ENCODE measurements at places on chromosomes 5 and 9. TPM values are rescaled to one million over a fixed set of nuclear protein-coding genes. Genes with fewer than 3 reads are reported as not detected.

DNA sequence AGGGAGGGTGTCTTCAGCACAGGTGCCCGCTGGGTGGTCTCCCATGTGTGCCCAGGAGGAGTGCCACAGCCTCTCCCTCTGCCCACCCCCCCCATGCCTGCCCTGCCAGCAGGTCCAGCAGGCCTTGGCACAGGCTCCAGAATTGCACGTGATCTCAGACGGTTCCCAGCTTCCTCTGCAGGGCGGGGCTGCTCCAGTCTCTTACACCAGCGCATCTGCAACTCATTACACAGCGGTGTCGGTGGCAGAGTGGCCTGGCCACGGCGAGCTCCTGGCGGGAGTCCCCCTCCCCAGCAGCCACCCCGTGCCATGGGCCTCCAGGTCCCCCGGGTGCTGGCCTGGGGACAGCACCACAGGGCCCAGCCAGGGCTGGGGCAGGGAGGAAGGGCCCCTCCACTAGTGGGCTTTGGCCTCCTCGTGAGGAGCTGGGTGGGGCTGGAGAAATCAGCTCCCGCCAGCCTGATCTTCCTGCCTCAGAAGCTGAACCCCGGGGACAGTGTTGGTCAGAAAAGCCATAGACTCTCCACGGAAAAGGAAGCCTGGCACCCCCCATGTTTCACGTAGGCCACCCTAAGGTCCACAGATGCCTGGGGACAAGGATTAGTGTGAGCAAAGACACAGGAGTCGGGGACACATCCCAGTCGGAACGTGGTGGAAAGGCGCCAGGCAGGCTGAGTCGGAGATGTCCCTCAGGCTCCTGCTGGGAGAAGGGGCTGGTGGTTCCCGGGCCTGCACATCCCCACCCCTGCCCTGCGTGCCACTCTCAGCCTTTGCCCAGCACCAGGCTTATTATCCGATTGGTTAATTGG lies 40.2 kb downstream of the RXRA start:
- DNase-seq = peak; percentile 90

DNA sequence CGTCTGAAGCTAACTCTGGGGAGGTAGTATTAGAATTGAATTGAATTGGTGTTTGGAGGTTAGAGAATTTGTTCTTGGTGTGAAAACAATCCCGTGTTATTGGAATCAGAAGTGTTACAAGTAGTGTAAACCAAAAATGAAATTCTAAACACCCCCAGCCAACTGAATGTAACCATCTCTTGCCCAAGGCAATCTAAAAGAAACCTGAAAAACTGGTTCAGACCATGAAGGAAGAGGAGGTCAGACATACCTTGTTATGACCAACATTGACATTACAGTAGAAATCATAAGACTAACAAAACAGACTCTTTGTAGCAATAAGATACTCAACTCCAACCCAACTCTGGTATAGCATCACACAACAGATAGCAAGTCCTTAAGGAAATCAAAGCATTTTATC lies 159.0 kb downstream of the TUSC1 start:
- no peak for DNase-seq

DNA sequence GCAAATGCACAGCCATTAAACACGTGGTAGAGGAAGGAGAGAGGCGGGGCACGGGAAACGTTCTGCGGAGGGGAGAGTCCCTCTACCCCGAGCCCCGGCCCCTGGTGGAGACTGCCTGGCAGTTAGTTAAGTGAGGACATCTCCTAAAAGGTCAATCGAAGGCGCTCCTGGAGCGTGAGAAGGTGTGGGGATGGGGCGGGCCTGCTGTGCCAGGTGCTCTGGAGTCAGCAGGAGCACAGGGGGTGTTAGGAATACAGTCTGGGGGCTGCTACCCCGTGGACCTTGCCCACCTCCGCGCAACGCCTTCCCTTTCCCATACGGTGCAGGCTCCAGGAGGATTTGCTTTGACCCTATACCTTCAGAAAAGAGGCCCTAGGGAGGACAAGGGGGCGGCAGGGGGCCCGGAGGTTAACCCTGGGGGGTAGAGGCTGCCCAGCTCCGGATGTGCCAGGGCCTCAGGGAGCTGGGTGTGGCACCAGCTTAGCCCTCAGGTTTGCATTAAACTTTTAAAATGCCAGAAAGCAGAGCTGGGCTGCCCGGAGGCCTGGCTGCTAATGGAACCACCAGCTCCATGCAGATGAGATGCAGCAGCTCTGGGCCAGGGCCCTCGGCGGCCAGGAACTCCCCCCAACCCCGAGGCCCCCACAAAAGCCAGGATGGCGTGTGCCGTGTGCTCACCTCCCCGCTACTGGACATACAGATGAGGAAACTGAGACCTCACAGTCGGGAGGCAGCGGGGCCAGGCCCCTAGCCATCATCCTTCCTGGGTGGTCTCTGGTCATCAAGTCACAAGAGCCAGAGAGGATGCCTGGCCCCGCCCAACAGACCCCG lies 39.2 kb downstream of the NACC2 start:
- DNase-seq = no peak

- no peak for DNase-seq
Observed at GRCh38 chr9:115386963-115387770, 269.2 kb upstream of the TNC start.

DNA sequence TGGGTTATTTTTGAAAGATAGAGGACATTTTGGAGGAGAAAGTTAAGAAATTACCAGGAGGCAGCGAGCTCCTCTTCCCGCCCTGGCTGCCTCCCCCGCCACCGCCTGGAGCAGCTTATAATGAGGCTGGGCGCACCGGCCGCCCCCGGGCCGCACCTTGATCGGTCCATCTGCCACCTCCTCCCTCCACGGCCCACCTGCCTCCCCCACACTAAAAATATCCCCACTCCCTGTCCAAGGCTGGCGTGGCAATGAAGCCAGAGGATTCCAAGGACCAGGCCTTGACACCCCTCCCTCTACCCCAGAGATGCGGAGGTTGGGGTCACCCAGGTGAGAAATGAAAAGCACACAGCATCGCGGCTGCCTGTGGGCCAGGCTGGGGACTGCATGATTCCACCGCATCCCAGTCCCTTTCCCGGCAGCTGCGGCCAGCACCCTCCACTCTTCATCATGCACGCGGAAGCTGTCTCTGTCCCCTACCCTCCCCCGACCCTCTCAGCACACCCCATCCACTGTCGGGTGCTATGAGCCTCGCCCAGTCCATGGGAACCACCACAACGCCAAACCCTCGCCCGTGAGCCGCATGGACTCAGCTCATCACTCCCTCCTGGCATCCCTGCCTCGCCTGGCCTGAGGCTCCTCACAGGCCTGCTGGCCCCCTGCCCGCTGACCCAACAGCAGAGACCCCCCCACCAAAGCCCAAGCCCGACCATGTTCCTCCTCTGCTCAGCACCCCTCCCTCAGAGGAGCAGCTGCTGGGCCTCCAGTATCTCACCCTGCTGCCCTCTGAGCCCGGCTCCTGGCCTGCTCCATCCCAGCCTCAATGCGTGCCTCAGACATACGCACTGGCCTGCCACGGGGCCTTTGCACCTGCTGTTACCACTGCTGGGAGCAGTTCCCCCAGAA lies 50.0 kb downstream of the SARDH start:
- DNase-seq = no peak

DNA sequence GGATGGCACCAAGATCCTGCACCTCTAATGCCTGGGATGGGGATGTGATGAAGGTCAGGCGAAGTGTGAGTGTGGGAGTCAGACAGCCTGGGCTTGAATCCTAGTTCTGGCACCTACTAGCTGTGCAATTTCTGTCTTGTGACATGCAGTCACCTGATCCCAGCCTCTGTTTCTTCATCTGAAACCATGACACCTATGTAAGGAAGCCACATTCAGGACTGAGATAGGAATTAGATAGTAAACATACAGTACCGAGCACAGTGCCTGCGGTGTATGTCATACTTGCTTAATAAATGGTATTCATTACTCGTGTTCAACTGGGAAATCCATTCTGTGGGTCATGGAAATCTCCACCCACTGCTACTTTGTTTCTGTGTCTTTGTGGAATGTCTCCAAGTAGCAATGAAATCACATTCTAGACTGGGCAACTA lies 140.6 kb upstream of the STC2 start:
- no peak for DNase-seq

FCN2 gene
- total RNA-seq = not detected

GABRA1 gene
- total RNA-seq = not detected

KIF12 gene
- total RNA-seq = 4.7 TPM
